GM23248 (cell line): ENCODE measurements at places on chromosomes 3 and 15.

DNA sequence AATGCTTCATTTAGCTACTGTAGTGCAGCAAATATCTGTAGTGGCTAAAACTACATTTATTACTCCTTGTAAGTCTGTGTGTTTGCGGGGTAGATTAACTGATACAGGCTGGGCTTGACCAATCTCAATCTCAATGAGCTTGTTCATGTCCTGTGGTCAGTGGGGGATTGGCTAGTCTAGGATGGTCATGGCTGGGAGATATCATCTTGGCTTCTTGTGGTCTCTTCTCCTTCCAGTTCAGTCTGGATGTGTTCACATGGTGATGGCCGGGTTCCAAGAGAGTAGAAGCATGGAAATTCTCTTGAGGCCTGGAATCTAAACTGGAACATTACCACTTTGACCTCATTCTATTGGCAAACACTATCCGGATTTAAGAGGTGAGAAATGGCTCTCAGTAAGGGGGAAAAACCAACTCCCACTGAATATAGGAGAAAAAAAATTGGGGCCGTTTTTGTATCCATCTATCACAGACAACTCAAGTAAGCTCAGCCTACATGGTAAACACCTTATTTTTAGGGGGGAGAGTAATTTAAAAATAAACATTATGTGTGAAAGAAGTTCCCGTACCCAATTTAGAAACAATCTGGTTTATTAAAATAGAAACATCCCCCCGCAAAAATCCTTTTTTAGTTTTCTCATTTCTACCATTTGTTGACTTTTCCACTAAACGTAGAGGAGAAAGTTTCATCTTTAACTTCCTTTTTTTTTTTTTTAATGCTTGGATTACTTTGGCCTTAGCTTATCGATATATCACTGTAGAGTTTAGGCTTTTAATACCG is 284.9 kb upstream of the TBC1D5 start:
- peak; percentile 4 for DNase-seq

DNA sequence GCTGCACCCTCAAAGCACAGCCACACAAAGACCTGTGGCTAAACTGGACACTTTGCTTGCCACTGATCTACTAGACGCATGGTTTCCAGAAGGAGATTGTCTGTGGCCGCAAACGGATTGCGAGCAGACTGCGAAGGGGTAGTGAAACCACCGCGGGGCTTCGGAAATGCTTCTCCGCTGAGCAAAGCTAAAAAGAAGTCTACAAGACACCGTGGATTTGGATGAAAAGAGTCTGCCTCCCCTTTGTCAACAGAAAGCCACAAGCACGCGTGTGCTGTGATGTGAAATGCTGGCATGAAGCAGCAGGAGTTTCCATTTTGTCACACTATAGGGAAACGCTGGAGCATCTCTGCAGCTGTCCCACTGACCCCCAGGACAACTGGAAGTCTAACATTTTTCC is 63.0 kb downstream of the TMEM44 start:
- no peak for DNase-seq

DNA sequence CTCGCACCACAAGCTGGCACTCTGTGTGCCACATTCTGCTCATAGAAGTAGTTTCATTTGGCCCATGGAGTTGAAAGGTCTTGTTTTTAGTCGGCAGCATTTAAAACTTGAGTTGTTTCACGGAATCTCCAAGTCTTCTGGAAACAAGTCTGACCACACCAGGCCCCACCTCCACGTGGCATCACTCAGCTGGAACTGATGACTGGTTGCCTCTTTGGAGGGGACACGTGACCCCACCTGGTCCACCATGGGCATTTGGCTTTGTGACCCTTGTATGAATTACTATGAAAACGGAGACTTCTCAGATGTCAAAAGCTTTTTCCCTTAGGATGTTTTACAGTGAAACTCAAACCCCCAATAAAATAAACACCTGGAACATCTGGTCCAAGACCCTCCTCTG is 74.9 kb downstream of the NTRK3 start:
- no peak for DNase-seq

DNA sequence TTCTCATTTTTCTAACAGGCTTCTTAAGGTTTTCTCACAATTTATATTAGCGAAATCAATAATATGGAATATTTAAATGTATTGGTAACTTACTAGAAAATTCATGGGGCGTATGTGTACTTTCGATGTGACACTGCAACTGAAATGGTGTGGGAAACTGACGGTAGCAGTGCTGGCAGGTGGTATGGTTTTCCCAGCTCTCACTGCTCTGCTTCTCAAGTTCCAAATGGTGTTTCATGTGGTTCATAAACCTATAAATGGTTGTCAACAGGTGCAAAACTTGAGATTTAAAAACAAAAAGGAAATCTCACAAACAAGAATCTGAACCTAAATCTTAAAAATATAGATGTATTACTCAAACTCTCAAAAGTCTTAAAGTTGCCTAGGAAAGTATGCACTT is 54.7 kb downstream of the ZNF280D start:
- DNase-seq, result no peak

DNA sequence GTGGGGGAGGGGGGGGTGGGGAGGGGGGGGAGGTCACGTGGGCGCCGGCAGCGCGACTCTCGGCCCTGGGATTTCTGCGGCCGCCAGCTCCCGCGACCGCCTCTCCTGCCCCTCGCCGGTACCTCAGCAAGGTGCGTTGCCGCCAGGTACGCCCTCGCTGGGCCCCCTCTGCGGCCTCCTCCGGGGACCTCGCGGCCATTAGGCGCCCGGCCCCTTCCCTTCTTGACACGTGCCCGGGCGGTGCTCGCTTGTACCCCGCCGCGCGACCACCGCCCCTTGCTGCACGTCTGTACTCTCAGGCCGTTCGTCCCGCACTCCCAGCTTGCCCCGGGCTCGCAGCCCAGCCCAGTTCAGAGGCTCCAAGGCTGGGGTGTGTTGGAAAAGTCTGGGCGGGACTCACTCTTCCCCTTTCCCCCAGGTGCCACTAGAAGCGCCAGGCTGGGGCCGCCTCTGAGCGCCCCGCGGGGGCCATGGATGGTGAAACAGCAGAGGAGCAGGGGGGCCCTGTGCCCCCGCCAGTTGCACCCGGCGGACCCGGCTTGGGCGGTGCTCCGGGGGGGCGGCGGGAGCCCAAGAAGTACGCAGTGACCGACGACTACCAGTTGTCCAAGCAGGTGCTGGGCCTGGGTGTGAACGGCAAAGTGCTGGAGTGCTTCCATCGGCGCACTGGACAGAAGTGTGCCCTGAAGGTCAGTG is at the start of gene MAPKAPK3:
Gene MAPKAPK3 (plus strand): TSS at position 56 of the 696 bp plus-strand sequence. CDS start 415 bp downstream, at position 471.
- peak; percentile 56 for DNase-seq

- DNase-seq, result no peak
Observed at GRCh38 chr3:23254835-23255234, 51.7 kb downstream of the UBE2E2 start.

DNA sequence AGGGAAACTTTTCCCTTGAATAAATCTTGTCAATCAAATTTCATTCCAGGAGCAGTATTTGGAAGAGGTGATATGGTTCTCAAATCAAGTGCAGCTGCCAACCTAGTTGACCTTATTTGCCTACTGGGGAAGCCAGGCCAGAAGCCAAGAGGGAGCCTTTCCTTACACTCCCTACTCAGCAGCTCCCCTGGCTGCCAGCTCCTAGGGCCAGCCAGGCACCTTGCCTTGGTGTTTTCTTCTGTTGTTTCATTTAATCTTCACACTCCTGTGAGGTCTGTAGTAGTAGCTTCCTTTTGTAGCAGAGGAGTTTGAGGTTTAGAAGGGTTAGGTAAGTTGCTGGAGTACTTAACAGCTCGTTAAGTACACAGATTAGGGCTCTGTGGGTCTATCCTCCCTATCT is 22.6 kb downstream of the MKRN2OS start:
- no peak for DNase-seq
